ENCODE measurements at places on chromosomes 3 and 15.
A peak's percentile ranks its signal among the peaks of the same experiment; 100 is the strongest.

DNA sequence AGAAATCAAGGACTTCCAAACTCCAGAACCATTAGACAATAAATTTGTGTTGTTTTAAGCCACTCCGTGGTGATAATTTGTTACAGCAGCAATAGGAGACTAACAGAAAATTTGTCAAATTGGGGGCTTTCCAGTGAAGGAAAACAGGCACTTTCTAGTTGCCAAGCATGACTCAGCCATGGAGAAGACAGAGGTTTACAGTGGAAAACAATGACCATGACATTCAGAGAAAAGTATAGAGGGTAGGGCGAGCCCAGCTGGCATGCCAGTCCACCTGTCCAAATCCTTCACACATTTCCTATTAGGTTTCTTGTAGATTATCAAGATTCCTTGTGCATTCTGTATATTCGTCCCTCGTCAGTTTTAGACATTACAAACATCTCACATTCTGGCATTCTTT is 24.9 kb downstream of the SLCO2A1 start:
- DNase-seq = no peak

DNA sequence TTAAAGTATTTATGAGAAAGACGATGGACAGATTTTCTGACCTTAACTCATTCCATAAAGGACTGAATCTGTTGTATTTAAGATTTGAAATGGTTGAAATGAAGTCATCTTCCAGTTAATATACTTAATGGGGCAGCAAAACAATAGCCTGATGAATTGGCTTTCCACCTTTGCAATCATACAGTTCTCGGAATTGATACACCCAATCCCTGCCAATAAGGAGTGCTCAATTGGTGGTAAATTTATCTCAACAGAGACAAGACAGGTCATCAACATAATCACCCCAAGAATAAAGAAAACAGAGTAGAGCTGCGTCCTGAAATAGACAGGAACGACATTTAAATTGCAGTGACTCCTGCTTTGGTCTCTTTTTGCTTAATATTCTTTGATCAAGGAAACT is 11.2 kb downstream of the ANXA2 start:
- no peak for DNase-seq

DNA sequence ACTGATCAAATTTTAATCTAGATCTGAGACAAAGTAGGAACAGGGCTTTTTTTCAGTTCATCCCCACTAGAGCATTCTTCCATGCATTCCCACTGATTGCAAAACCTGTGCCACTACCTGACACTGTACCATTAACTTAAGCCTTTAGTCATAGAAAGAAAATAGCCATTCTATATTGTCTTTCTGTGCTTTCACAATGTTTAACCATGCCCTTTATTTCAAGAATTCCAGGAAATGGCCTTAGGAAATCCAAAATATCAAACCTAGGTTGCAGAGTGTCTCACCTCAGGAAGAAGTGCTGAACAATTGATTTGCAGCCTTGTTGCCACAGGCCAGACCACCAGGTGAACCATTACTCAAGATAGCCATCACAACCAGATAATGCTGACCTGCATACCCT is 56.2 kb upstream of the TGFBR2 start:
- no peak for DNase-seq

GRCh38 chr15:48358229-48359152 is 27.3 kb downstream of the DUT start:
- no peak for DNase-seq

DNA sequence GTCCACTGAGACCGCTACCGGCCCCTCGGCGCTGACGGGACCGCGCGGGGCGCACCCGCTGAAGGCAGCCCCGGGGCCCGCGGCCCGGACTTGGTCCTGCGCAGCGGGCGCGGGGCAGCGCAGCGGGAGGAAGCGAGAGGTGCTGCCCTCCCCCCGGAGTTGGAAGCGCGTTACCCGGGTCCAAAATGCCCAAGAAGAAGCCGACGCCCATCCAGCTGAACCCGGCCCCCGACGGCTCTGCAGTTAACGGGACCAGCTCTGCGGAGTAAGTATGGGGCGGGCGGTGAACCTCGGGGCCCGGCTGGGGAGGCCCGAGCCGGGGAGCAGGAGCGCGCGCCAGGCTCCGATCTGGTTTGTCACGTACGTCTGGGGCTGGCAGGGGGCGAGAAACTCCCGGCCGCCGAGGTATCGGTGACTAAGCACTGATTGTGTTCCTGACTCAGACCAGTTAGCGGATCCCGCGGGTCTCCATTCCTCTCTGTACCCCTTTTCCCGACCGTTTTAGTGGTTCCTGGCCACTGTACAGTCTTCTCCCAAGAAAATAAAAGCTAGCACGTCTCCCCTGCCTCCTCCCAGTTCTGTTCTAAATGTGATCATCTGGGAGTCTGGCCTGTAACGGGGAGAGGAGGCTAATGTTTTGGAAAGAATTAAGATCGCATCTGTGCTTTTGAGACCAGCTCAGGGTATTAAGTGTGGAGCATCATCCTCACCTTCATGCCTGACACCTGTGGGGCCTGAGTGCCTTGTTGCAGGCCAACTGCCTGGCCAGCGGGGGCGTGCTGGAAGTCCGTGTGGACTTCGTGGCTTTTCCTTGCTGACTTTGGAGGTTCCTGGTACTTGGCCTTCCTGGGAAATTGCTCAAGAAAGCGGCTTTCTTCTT is 691 bp downstream of the MAP2K1 start:
- no peak for DNase-seq

DNA sequence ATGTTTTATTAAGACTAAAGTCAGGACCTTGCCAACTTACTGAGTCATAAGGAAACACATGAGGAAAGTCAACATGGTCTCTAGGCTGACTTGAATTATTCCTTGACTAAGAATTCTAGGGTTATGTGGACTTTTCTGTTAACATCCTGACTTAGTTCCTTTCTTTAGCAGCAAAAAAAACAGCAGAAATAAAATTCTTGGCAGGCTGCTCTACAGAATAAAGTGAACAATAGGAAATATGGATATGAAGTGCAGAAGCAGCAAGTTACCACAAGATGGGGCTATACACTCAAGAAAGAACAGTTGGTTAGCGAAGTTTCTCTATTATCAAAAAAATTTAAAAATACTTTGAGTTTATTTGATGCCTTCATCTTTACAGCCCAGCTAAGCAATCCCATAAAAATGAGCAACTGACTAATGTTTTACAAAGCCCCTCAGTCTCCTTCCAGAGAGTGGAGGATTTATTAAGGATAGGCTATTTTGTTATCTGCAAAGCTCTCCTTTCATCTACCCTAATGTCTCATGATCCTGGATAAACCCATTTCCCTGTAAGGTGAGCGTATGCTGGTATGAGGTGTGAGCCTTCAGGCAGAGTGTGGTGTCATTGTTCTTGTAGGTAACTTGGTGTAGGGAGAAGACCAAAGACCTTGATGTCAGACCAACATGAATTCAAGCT is 23.1 kb upstream of the MCCC1 start:
- DNase-seq = peak; percentile 12
